GM06990 (cell line): ENCODE measurements at places on chromosomes 1 and 21.
A peak's percentile ranks its signal among the peaks of the same experiment; 100 is the strongest.

DNA sequence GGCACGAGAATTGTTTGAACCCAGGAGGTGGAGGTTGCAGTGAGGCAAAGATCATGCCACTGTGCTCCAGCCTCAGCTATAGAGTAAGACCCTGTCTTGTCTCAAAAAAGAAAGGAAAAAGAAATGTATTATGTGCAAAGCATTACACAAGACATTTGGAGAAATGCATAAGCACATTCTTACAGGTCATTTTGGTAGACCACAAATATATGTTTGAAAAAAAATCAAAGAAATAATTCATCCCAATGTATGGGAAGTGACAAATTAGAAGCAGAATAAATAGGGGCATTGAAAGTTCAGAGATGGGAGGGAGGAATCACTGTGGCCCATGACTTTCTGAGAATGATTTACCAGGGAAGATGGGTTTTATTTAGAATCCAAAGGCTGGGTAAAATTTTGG lies 283.5 kb upstream of the ADAMTS5 start:
- DNase-seq = no peak

DNA sequence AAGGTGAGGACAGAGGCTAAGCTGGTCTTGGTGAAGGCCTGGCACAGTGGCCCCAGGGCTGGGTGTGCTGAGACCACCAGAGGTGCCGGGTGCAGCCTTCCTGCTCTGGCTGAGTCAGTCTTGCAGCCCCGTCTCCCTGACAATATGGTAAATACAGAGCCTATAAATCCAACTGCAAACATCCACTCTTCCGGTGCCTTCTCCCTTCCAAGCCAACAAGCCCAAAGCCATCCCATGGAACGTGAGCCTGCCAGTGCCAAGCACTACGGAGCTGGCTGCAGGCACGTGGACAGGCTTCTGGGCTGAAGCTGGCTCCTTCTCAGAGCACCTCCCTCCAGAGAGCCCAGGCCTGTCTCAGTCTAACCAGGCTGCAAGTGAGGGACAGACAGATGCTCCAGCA lies 70.0 kb downstream of the TRABD2B start:
- no peak for DNase-seq

DNA sequence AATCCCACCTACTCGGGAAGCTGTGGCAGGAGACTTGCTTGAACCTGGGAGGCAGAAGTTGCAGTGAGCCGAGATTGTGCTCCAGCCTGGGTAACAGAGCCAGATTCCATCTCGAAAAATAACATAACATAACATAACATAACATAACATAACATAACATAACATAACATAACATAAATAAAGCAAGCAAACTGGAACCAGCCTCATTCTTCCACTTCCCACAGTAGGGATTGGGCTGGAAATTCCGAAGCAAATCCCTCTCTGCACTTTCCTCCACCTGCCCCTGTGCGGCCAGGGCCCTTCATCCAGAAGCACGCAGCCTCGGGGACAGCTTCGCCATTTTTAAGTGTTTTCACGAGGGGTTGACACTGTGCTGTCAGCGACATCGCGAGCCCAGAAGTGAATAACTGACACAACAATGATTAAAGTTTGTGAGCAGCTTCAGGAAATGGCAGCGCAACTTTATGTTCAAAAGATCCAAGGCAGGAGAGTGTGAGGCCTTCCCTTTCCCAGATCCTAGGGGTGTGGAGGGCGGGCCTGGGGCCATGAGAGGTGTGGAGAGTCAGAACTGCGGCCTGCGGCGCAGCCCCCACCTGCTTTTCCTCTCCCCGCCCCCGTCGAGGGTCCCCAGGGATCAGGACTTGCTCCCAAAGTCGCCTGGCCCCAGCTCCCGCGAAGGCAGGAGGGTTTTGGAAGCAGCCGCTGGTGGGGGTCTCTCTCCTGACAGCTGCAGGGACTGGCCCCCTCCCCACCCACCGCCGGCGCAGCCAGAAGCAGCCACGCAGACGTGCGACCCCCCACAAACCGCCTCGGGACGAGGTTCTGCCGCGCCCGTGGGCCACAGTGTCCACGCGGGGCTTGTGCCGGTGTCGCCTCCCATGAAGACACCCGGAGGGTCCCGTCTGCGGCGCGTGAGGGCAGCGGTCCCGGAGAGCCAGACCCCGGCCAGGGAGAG lies 651 bp upstream of the GABRD start:
- DNase-seq = no peak

DNA sequence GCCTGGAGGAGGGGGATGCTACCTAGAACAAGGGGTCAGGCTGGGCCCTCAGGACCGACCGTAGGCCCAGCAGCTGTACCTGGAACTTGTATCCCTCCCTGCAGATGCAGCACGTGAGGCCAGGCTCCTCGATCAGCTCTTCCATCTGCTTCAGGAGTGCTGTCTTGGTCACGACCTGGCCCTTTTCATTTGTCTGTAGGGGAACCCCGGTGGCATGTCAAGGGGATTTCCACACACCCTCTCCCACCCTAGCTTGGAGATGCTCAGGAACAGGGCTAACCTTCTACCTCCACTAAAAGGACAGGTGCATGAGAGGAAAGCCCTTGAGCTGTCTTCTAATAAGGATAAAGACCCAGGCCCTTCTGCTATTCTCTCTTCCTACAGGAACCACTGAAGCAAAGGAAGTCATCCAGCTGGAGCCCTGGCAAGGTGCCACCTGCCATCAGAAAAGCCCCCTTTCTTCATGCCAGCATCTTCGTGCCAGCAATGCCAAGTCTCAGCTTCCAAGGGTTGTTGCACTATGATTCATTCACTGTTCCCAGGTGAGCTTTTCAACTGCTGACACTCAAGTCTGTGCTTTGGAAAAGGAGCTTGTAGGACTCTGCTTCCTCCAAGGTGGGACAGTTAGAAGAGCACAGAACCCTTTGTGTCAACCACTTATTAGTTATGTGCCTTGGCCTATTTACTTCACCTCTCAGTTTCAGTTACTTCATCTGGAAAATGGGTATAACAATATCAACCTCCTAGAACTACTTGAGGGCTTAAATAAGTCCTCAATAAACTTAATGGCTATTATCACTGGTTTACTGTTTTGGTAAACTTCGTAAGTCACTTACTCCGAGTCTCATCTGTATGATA lies 122.1 kb downstream of the UBR4 start:
- peak; percentile 49 for DNase-seq

GRCh38 chr1:214997685-214998084 lies 84.9 kb upstream of the KCNK2 start:
- no peak for DNase-seq

GRCh38 chr1:10754568-10755329 lies 41.7 kb downstream of the CASZ1 start:
- DNase-seq = no peak

GRCh38 chr1:204367956-204368355 lies 8.2 kb upstream of the PLEKHA6 start:
- DNase-seq = no peak

DNA sequence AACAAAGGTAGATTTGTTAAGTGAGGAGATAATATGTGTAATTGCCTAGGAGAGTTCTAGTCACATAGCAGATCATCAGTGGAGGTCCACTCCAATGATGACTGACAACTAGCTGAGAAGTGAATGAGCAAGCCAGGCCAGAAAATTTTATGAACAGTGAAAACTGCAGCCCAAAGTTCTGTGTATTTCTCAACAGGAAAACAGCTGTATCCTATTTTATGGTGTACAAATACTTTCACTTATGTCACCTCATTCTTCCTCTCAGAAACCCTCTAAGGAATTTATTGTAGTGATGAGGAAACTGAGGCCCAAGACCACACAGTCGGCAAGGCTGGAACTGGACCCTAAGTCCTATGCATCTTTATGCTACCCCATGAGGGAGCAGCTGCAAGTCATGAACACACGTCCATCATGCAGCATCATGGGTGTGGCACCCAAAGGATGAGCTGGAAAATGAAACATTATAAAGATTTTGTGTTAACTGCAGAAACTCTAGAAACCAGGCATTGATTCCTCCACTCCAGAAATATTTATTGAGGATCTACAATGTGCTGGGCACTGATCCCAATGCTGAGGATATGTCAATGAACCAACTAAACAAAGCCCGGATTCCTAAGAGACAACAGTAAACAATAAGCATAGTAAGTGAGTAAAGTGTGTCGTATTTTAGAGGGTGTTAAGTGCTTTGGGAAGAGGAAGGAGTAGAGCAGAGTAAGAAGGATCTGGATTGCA lies 99.5 kb upstream of the DUSP10 start:
- DNase-seq = no peak

GRCh38 chr1:170291516-170291915 lies 145.8 kb downstream of the NTMT2 start:
- no peak for DNase-seq

GRCh38 chr1:230735447-230735846 lies 11.7 kb upstream of the CAPN9 start:
- no peak for DNase-seq

DNA sequence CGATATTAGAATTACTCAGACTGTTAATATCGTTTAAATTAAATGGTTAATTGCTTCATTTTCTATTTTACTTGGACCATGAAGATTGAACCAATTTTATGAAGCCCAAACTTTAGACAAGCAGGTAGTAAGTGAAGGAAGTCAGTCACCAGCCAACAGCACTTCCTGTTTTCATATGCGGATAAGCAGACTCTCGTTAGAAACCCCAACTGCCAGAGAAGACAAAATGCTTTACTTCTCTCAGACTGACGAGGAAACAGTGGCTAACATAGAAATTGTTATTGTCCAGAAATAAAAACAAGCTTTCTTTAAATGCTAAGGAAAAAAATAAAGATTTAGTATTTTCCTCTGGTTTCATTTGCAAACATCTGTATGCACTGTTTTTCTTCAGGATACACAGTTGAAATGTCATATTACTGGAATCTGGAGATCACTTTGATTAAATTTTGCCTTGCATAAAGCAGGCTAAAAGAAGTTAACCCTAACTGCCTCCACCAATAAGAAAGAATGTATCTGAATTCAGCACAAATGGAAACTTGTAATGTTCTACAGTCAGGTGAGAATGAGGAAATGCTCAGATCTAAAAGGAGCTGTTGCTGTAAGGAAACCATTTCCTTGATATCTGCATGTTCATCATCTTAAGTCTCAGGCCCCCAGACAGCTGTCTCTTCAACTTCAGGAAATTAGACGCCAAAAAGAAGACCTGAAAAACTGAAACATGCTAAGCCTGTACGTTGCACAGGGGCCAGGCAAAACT lies 129.8 kb upstream of the SAMSN1 start:
- DNase-seq = peak; percentile 61

DNA sequence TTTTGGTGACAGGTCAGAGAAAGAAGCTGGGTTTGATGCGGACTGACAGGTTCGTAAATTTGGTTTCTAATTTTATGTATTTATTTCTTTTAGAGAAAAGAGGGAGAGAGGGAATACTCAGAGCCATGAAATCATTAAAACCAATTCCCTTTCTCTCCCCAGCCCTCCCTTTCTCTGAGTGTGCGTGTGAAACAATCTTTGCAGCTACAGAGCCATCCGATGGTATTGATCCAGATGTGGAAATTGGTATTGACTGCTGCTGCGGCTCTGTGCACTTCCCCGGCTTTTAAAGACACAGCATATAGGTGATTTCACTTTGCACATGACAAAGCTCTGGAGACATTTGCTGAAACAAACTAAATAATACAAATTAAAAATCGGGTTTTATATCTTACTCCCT lies 42.4 kb upstream of the PBX1 start:
- DNase-seq = no peak

GRCh38 chr1:116971965-116972673 lies 29.4 kb upstream of the CD101 start:
- no peak for DNase-seq

- peak; percentile 16 for DNase-seq
Measured at GRCh38 chr1:151251656-151252470, 2.7 kb upstream of the PSMD4 start.

- DNase-seq = no peak
Measured at GRCh38 chr1:203051841-203052324, 25.6 kb downstream of the PPFIA4 start.

- DNase-seq = no peak
Measured at GRCh38 chr1:29271724-29272123, 35.4 kb downstream of the PTPRU start.

- no peak for DNase-seq
Measured at GRCh38 chr1:34379911-34380310, 203.2 kb downstream of the C1orf94 start.

DNA sequence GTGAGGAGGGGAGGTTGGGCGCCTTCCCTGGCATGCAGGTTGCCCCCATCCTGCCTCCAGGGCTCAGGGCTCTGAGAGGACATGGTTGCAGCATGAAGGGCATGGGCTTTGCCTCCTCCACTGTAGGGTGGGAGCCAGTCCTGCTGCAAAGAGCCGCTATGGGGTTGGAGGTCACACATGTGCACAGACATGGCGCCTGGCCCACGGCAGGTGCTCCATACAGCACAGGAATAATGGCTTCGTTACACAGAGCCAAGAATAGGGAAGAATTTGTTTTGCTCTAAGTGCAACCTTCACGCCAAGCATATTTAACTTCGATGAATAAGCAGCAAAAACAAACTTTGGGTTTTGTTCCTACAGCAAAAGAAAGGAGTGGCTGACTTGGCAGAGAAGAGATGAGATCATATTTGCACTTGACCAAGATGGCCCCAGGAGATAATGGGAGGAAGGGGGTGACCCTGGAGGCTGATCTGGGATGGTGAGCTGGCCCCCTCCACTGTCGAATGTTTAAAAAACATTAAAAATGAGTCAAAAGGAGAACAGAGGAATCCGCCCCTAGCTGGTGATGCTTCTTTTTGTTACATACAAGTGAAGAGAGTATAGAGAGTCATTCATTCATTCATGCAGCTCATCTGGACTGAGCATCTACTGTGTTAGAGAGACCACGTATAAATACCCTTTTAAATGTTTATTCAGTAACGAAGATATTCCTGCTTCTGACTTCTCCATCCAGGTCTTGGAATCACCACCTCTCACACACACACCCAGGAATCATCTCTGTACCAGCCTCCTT lies 12.4 kb upstream of the C2CD2 start:
- no peak for DNase-seq

DNA sequence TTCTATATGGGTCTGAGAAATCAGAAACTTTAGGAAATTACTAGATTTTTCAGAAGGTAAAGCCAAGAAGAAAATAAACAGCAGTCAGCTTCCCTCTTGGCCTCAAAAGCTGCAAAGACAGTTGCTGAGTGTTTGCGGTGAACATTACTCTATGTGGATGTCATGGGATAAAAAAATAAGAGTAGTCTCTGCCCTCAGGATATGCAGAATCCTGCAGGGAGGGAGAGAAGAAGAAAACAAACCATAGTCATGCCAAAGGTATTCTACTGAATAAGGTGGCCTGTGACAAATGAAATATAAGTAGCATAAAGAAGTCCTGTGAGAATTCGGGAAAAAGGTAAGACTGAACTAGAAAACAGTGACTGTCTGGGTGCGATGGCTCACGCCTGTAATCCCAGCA lies 19.0 kb downstream of the YARS1 start:
- no peak for DNase-seq
